ENCODE measurements at places on chromosomes 7 and 10.

GRCh38 chr10:70191161-70191971 lies 21.1 kb upstream of the SAR1A start:
- no peak for DNase-seq

GRCh38 chr10:24433705-24434104 lies 224.8 kb downstream of the KIAA1217 start:
- DNase-seq, result no peak

GRCh38 chr10:128047991-128048818 lies 78.0 kb downstream of the MKI67 start:
- peak; percentile 43 for DNase-seq

GRCh38 chr7:151993977-151994676 lies 31.3 kb upstream of the GALNT11 start:
- no peak for DNase-seq

- DNase-seq, result no peak
These were observed 28.0 kb upstream of the KPNA7 start for GRCh38 chr7:99235925-99236324.

GRCh38 chr10:80599424-80599847 lies 61.7 kb downstream of the SH2D4B start:
- DNase-seq, result peak; percentile 2

DNA sequence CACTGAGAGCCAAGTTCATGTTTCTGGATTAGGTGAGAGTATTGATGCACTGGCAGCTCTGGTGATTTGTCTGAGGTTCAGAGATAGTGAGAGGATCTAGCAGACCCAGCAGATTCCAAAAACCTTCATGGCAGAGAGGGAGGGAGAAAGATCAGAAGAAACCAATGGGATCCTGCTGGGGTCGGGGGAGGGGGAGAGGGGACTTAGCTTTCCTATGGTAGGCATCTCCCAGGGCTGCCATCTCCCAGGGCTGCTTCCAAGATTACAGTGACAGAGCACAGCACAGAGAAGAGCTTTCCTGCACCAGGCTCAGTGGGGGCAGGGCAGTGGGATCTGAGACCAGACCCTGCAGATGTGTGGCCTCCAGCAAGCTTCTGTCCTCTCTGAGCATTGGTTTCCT lies 76.8 kb upstream of the GDF10 start:
- DNase-seq, result no peak

GRCh38 chr7:112748381-112748780 lies 41.8 kb downstream of the TMEM168 start:
- DNase-seq, result no peak

GRCh38 chr10:2948127-2948854 lies 119.1 kb upstream of the PFKP start:
- no peak for DNase-seq
